GM18507 (cell line): ENCODE measurements at places on chromosomes 6 and 20.
A peak's percentile ranks its signal among the peaks of the same experiment; 100 is the strongest.

DNA sequence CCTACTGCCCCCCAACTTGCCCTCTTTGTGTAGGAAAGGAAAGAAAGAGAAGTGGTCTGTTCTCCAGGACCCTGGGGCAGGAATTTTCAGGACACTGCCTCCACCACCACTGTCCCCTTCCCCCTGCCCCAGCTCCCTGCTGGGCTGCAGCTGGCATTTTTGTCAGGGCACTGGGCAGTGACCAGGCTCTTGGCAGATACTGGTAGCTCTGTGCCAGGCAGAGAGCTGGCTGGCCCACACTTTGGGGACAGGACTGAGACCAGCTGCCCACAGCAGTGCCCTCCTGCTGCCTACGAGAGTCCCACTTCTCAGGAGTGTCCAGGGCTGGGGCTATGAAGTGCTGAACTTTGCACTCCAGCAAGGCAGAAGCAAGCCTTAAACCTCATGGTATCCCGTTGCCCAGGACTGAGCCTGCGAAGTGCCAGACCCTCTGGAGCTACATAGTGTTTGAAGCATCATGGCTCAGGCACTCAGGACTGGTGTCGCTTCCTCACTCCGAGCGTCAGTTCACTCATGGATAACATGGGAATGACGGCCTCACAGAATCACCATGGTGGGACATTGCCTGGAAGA, 19.3 kb downstream of the SLC13A3 start:
- no peak for DNase-seq

DNA sequence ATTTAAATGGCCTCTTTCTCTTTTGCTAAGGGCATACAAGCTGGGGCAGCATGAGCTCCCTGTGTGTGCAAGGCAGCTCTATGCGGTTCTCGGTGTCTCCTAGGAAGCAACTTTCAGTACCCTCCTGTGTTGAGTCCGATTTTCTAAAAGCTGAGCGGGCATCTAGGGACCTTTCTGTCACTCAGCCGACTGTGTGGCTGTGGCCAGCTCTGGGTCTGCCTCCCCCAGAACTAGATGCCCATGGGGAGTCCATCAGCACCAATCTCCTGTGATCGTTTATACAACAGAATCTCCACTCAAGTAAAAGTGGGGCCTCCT, 7.5 kb downstream of the NELFCD start:
- DNase-seq: no peak

- no peak for DNase-seq
Measured at GRCh38 chr20:10635476-10636208, 38.2 kb downstream of the JAG1 start.

DNA sequence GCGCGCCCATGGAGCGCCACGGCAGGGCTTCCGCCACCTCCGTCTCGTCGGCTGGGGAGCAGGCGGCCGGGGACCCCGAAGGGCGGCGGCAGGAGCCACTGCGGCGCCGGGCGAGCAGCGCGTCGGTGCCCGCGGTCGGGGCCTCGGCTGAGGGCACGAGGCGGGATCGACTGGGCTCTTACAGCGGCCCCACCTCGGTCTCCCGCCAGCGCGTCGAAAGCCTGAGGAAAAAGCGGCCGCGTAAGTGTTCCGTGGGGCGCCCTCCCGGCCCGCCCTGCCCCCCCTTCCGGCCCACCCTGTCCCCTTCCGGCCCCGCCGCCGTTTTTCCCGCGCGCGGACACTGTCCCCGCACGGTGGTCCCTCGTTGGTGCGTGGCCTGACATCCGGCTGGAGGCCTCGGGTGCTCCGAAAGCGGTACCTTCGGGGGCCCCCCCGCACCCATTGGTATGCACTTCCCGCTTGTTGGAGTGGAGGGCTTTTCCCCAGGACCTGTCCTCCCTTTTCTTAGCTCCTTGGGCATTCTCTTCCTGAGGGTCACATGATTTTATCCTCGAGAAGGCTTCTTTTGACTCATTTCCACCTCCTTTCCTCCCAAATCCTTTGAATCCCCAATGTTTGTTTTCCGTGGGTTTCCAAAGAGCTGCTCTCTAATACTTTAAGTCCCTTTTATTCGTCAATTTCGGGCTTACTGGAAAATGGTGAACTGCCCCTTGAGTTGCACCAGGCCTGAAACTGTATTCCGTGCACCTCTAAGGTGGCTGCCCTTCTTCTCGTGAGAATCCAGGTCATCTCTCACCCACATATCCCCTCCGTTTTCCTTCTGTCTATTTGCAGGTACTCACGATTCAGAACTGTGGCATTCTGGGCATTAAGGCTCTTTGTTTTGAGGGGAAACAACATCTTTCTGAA, 556 bp downstream of the PANK2 start:
- peak; percentile 33 for DNase-seq

- DNase-seq: no peak
Measured at GRCh38 chr20:31551163-31552081, 37.2 kb downstream of the HM13 start.

DNA sequence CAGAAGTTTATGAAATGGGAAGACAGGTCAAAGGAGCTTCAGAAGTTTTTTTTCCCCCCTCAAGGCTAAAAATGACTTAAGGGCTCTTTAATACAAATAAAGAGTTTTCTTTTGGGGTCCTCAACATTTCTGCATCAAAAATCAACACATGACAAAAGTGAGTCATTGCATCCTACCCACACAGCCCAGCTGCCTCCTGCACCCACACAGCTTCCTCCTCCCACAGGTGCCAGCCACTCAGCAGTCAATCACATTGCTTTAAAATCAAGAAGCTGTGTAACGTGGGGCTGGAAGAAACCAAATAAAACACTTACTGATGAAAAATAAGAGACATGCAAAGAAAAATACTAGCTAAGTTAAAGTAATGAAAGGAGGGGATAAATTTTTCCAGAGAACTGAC, 68.5 kb downstream of the MAP3K5 start:
- DNase-seq: no peak

- DNase-seq: no peak
Measured at GRCh38 chr20:47125508-47125757, 230.8 kb downstream of the EYA2 start.

GRCh38 chr6:77457720-77458349, 5.5 kb downstream of the HTR1B start:
- peak; percentile 14 for DNase-seq
